ENCODE measurements at places on chromosomes 5 and 9.
A peak's percentile ranks its signal among the peaks of the same experiment; 100 is the strongest.

DNA sequence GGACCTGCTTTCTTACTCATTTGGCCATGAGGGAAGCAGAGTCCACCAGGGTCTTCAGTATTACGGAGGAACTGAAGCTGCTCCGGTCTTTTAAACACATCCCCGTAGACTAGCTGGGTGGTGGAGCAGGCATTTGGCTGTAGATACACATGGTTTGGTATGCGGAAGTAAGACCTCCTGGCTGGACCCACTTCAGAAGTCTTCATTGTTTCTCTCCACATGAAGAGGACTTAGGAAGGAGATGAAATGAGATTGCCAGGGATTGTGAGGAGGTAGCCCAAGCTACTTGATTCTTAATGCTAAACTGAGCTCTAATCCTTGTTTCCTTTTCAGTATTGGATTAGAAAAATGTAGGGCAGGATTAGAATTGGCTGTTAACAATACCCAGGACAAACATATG, 32.9 kb downstream of the STXBP1 start:
- no peak for DNase-seq

GRCh38 chr9:92720807-92721535, 43.7 kb downstream of the BICD2 start:
- no peak for DNase-seq

- no peak for DNase-seq
Observed at GRCh38 chr5:111401906-111402305, 110.4 kb downstream of the STARD4 start.

DNA sequence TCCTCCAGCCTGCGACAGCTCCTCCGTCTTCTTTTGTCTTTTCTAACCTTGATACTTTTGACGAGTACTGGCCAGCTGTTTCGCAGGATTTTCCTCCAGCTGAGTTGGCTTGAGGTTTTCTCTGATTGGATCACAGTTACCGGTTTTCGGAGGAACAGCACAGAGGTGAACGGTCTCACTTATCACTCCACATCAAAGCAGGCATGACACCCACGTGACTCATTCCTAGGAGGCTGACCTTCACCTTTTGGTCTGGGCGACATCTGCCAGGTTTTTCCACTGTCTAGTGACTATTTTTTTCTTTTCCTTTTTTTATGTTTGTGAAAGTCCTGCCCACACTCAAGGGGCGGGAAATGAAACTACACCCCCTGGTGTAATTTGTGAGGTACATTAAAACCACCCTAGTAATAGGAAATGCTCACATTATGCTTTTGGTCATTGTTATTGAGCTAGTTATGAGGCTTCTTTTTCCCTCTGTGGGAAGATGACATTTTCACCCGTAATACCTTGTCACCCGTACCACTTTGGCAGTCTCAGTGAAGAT, 319.2 kb downstream of the GADD45G start:
- DNase-seq: peak; percentile 34

GRCh38 chr5:154945695-154946301, 4.9 kb downstream of the MRPL22 start:
- peak; percentile 34 for DNase-seq

DNA sequence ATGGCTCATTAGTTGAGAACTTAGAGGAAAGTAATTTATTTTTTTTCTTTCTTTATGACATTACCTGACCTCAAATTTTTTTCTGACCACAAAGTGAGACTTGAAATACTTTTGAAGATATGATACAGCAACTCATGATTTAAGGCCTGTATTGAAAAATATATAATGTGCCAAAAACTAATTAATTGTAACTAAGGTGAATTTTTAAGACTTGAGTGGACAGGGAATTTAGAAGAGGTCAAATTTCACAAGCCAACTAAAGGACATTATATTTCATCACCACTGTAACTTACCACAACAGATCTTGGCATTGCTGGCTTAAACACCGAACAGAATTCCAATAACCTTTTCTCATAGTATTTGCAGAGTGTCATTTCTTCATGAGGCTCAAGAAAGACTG, 1.8 kb downstream of the CCNH start:
- peak; percentile 72 for DNase-seq

GRCh38 chr9:78539188-78539587, 242.3 kb downstream of the PSAT1 start:
- no peak for DNase-seq
